ENCODE measurements at places on chromosomes 12 and 14. TPM values are rescaled to one million over a fixed set of nuclear protein-coding genes. Genes with fewer than 3 reads are reported as not detected.

DNA sequence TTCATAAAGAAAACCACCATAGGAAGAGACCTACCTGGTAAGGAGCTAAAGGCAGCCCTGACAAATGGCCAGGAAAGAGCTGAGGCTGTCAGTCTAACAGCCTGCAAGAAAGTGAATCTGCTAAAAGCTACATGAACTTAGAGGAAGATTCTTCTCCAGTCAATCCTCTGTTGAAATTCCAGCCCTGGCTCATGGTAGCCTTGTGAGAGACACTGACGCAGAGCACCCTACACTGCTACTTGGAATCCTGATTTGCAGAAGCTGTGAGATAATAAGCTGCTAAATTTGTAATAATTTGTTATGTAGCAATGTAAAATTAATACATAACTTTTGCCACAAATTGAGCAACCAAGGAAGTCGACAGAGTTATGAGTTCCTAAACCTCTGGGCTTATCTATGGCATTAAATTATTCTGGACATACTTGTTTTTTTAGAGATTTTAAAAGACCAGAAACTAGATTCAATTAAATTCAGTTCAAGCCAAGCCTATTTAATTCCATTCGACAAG, 257.0 kb downstream of the ETNK1 start:
- no peaks in the 10 kb centered on the region for H3K4me1 ChIP-seq
- DNase-seq, result no peak
- H3K27me3 ChIP-seq, result no peaks in the 10 kb centered on the region

GRCh38 chr14:103704708-103705107, 10.5 kb downstream of the XRCC3 start:
- no peak for DNase-seq
- H3K4me1 ChIP-seq, result no peaks in the 10 kb centered on the region
- no peaks in the 10 kb centered on the region for H3K27me3 ChIP-seq
- no peak overlapping the region for H3K27ac ChIP-seq
- H3K36me3 ChIP-seq, result peaks cover 14% of the 10 kb centered on the region

- H3K4me1 ChIP-seq, result peaks cover 52% of the 10 kb centered on the region
- H3K27me3 ChIP-seq, result peaks cover 6% of the 10 kb centered on the region
- peak within 1 kb of the TSS; percentile 73 for H3K4me3 ChIP-seq
- no peak for DNase-seq
- H3K27ac ChIP-seq, result peak within 1 kb of the TSS; percentile 76
- H3K36me3 ChIP-seq, result no peaks in the 10 kb centered on the region
Observed at GRCh38 chr12:57459750-57460467, at the start of gene GLI1. GLI1 (plus strand) TSS chr12:57459785; CDS start chr12:57463692, 3,907 bp downstream.

DNA sequence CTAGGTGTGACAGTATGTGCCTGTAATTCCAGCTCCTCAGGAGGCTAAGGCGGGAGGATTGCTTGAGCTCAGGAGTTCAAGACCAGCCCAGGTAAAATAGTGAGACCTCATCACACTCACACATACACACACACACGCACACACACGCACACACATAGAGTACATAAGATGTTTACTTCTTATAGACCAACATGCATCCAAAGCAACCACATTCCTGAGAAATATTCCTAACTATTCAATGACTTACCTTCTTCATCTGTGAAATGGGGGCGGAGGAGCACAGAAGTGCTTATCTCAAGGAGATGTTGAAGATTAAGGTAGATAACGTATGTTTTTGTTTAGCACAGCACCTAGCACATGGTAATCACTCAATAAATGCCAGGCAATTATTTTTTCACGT, 6.4 kb downstream of the NDUFA12 start:
- H3K36me3 ChIP-seq, result peaks cover 28% of the 10 kb centered on the region
- no peak overlapping the region for H3K4me3 ChIP-seq
- H3K4me1 ChIP-seq, result peaks cover 12% of the 10 kb centered on the region
- no peak for DNase-seq
- H3K27ac ChIP-seq, result no peak overlapping the region

DNA sequence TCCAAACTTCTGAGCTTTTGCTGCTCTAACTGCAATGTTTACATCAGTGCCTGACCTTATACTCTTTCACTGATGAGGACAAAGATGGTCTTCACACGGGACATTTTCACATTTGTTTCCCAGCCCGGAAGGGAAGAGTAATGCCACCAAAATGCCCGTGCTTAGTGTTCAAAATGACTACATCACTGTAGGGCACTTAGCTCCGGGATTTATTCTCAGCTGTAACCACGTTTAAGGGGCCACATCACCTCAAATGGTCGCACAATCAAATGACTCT, 2.9 kb downstream of the GSG1 start:
- peaks cover 32% of the 10 kb centered on the region for H3K4me1 ChIP-seq
- H3K27ac ChIP-seq, result peak overlapping the region; percentile 89
- H3K36me3 ChIP-seq, result no peaks in the 10 kb centered on the region
- DNase-seq, result no peak

GRCh38 chr12:1594006-1594260, 448 bp downstream of the FBXL14 start:
- no peak for DNase-seq
- H3K4me1 ChIP-seq, result peaks cover 34% of the 10 kb centered on the region
- peak overlapping the region; percentile 38 for H3K4me3 ChIP-seq
- H3K27ac ChIP-seq, result peak overlapping the region; percentile 66

- DNase-seq, result no peak
- no peaks in the 10 kb centered on the region for H3K4me1 ChIP-seq
Observed at GRCh38 chr12:12877153-12877768, 14.1 kb upstream of the GPRC5A start.

DNA sequence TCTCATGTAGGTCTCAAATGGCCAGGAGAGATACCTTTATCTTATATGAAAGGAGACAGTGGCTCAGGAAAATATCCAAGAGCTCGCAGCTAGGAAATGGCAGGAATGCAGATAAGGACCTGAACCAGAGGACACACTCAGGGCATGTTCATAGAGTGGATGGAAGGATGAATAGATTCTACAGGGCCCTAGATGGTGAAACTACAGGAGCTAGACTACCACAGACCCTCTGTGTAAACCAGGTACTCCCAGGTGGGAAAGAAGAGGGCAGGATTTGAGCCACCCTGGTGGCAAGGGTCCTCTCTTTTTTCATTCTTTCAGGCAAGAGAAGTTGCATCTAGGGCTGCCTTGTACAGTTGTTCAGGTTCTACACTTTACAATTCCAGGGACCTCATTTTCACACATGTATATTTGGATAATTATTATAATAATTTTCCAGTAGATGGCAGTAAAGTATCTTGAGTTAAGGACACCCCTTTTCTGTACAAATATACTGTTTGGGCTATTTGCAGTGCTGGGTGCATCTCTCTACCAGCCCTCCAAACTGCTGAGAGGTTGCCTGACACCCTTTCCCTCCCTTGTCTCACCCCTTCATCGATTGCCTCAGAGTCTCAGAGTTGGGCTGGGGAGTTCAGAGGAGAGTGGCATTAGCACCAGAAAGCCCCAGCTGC, 10.5 kb upstream of the ZDHHC22 start:
- H3K27ac ChIP-seq, result no peak overlapping the region
- H3K4me3 ChIP-seq, result no peak overlapping the region
- H3K27me3 ChIP-seq, result peaks cover 4% of the 10 kb centered on the region
- DNase-seq, result no peak
- H3K4me1 ChIP-seq, result no peaks in the 10 kb centered on the region

- H3K27ac ChIP-seq, result no peak overlapping the region
- H3K4me3 ChIP-seq, result no peak overlapping the region
- DNase-seq, result no peak
Observed at GRCh38 chr14:87896393-87897380, 96.3 kb downstream of the GALC start.

DNA sequence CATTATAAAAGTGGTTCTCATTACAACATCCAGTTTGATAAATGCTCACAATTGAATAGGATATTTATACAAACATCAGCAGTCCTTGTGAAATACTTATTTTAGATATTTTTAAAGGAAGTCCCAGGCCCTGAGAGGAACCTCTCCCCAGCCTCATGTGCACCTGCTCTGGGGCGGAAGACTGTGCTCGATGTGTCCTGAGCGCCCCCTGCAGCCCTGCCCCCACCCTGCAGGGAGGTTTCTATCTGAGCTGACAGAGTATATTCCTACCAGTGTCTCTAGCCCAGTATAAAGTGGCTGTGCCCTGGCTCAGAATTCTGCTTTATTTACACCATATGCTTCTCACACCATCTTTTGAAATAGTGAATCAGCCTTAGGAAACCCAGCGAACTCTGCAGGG, 1349.1 kb downstream of the TMEM121 start:
- H3K4me1 ChIP-seq, result peaks cover 11% of the 10 kb centered on the region
- H3K27me3 ChIP-seq, result peaks cover 3% of the 10 kb centered on the region
- H3K36me3 ChIP-seq, result no peaks in the 10 kb centered on the region
- peak; percentile 33 for DNase-seq

DNA sequence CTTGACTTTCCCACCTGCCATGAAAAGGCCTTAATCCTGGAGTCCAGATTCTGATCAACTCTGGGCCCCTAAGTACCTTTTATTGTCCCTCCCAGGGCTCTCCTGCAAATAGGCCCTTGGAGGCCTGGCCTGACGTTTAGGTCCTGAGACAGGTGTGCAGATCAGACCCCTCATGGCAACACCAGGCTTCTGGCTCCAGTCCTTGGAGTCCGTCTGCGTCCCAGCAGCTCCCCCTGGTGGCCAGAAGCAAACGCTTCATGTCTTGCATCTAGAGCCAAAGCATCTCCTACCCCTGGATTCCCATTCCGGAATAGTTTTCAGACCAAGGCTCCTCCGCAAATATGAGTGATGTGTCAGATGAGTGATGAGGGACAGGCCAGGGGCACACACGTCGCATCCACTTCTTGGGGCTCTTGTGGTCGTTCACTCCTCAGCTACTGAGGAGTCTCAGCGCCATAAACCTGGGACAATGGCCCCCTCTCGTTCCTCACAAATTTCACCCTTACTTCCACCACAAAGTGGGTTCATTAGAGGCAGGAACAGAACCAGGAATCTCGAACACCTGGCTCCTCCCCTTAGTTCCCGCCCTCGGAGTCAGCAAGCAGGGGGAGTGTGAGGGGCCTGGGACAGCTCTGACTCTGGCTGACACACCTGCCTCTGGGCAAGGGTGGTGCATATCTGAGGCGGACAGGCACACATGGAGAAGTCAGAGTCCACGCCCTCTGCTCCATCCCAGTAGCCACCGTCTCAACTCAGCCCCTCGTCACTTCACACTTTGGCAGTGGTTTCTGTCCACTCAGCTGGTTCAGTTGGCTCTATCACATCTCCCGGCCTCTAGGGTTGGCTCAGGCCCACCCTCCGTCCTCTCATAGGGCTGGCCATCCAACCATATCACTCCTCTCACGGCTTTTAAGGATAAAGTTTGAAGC, 77.9 kb upstream of the PWP1 start:
- H3K36me3 ChIP-seq, result no peaks in the 10 kb centered on the region
- H3K4me1 ChIP-seq, result no peaks in the 10 kb centered on the region
- no peak overlapping the region for H3K4me3 ChIP-seq
- H3K27ac ChIP-seq, result no peak overlapping the region
- peak; percentile 90 for DNase-seq
- H3K27me3 ChIP-seq, result no peaks in the 10 kb centered on the region

- H3K27me3 ChIP-seq, result no peaks in the 10 kb centered on the region
- no peak for DNase-seq
- H3K4me3 ChIP-seq, result no peak overlapping the region
- no peaks in the 10 kb centered on the region for H3K4me1 ChIP-seq
Observed at GRCh38 chr12:40534828-40535227, 157.4 kb upstream of the CNTN1 start.

- no peaks in the 10 kb centered on the region for H3K36me3 ChIP-seq
- no peaks in the 10 kb centered on the region for H3K27me3 ChIP-seq
- H3K4me3 ChIP-seq, result no peak overlapping the region
Observed at GRCh38 chr12:44628180-44628579, 247.9 kb downstream of the NELL2 start.

- no peak for DNase-seq
- no peak overlapping the region for H3K27ac ChIP-seq
- no peaks in the 10 kb centered on the region for H3K36me3 ChIP-seq
Observed at GRCh38 chr14:63573581-63573980, 30.4 kb upstream of the PPP2R5E start.

GRCh38 chr14:76724651-76725550, 36.4 kb upstream of the VASH1 start:
- no peaks in the 10 kb centered on the region for H3K4me1 ChIP-seq
- no peaks in the 10 kb centered on the region for H3K36me3 ChIP-seq
- DNase-seq, result no peak
- H3K4me3 ChIP-seq, result no peak overlapping the region

CLEC9A gene
- total RNA-seq, result not detected

SMCO2 gene
- not detected for total RNA-seq

FBLN5 gene
- total RNA-seq, result 0.56 TPM

MANSC1 gene
- 0.25 TPM for total RNA-seq

EML1 gene
- not detected for total RNA-seq

RAPGEF3 gene
- total RNA-seq, result 0.73 TPM
